ENCODE measurements at places on chromosomes 5 and 9.

DNA sequence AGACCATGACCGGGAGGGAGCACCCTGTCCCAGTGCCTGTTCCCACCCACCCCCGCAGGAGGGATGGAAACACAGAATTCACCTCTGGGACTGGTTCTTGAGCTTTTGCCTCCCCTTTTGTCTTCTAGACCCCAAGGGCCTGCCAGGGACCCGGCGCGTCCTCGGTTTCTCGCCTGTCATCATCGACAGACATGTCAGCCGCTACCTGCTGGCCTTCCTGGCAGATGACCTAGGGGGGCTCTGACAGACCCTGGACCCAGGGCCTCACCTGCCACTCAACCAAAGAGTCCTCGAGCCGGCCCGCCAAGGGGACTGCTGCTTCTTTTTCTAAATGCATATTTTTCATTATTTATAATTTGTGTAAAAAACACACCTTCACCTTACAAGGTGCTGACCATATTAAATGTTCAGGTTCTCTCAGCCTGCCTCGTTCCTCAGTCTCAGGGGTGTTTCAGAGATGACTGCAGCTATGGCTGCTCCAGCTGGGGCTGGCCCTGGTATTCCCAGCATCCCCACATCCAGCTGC, 16.9 kb downstream of the CARD19 start:
- no peak for DNase-seq

DNA sequence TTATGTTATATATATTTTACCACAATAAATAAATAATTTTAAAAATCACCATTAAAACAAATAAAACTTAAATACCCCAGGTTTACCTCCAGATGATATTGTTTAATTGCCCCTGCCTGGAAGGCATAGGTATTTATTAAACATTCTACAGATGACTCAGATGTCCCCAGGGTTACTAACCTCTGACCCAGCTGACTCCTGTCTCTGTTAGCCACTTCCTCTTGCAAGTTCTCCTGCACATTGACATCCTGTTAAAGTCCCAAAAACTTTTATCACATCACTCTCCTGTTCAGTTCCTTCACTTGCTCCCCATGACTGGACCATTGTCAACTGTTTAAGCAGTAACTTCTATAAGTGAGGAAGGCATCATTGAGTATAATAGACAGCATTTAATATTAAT, 37.0 kb upstream of the RAB3C start:
- DNase-seq: peak; percentile 3

DNA sequence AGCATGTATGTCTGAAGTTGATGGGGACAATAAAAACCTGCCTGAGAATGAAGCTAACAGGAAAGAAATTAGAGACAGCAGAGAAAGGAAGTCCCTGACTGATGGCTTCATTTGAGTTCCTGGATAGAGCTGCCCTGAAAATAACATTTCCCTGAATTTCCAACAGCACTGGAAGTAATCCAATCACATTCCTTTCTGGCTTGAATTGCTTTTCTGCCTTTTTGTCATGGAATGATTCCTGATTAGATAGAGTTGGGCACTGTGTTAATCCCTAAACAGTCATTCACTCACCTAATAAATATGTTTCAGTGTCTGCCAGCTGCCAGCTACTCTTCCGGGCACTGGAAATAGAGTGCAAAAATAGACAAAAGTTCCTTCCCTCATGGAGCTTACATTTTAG, 30.0 kb upstream of the SH3RF2 start:
- no peak for DNase-seq

DNA sequence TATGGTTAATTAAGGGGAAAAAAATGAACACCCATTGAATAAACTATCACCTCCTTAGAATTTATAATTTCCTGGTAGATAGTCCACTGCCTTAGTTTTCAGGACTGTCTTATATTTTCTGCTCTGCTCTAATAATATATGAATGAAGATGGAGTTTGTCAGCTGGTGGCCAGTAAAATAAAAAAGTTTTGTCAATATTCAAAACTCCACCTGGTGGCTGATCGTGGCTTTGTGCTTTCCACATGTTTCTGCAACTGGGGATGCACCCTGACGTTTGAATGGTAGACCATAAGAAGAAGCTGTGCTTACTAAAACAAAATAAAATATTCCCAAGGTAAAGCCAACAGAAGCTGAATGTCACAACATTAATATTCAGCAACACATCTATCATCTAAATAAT, 286.6 kb upstream of the IZUMO3 start:
- no peak for DNase-seq

DNA sequence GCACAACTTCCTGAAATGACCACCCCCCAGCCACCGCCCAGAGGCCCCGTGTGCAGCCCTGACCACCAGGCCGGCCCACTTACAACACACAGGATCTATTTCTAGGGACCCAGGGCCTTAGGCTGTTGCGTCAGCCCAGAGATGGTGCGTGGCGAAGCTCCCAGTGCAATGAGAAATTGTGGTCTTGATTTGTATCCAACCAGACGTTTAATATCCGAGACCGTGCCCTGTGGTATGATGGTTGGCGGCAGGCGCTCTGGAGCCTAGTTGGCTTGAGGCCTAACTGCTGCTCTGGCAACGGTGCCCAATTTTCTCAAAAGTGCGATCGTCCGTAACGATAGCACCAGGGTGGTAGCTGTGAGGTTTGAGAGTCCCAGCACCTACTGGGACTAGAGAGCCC, 32.6 kb upstream of the SLC6A19 start:
- DNase-seq: no peak

DNA sequence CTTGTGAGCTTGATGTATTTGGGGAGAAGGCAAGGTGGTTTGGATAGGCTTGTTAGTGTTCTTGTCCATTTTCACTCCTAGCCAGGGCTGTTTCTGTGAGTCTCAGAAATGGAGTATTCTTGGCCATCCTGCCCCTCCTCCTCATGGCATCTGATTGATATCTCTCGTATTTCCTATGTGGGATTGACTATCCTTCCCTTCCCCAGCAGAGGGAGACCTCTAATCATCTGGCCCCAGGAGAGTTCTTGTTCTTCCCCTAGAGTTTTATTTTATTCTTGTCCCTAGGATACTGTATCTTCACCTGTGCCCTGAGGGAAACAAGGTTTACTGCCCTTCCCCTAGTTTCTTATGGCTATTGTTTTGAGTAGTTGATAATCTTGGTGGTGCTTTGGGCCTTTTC, 114.4 kb downstream of the VPS13A start:
- peak; percentile 5 for DNase-seq

DNA sequence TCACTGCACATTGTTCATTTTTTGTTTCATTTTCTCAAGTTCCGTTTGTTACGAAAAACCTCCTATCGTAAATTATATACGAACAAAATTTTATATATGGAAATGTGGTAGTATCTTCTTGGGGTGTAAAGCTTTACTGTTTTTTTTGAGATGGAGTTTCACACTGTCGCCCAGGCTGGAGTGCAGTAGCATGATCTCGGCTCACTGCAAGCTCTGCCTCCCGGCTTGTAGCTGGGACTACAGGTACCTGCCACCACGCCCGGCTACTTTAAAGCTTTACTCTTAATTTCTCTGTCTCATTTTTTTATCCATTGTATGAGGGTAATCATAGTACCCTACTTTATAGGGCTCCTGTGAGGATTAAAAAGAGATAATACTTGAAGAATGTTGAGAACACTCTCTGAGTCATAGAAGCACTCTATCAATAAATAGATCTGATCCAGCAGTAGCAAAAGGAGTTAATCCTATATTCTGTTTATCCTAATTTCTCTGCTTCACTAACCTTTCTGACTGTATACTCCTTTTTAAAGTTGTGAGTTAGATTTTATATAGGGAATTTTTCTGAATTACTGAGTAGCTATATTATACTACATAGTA, 5.6 kb upstream of the LRRC70 start:
- DNase-seq: no peak

DNA sequence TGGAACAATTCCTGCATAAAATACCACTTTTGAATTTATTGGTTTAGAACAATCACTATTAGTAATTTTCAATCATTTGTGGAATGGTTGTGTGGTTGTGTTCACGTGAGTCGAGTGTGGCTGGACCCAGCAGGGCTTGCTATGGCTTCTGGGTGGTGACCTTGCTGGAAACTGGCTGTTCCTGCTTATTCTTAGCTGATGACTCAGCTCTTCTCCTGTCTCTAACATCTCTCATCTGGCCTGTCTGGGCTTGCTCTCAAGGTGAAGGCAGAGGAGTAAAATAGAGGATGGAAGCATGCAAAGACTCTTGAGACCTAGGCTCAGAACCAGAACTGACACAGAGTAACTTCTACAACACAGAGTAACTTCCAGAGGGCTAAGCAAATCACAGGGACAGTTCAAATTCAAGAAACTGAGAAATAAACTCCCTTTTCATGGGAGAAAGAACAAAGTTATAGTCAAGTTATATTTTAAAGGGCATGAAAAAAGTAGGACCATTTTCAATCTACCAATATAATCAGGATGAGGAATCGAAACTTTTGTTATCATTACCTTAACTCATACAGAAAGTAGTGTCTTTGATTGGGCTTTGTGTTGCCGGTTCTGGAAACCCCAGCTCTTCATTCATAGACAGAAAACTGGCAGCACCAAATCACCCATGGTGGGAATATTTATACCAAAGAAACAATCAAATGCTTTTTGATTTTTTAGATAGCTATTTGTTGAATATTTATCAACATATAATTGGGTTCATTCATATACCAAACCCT, 665.1 kb downstream of the CDH18 start:
- DNase-seq: peak; percentile 19

GRCh38 chr5:108266242-108266641, 115.7 kb downstream of the FBXL17 start:
- DNase-seq: no peak

DNA sequence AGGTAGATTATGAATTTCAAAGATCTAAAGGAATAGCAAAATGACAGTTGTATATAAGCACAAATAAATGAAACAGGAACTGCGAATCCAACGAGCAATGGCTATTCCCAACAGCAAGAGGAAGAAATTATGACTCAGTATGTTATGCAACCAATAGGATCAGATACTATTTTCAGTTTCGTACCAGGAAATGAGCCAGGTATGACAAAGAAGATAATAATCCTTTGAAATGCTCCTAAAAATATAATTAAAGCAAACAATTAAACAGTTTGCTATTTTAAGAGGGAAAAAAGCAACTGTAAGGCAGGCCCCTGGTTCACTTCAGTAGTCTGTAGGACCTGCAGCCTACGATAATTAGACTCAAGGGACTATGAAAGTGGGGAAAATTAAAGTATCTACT, 58.9 kb downstream of the AUH start:
- peak; percentile 32 for DNase-seq

GRCh38 chr9:127903557-127904475, 4.4 kb upstream of the ST6GALNAC6 start:
- DNase-seq: no peak

DNA sequence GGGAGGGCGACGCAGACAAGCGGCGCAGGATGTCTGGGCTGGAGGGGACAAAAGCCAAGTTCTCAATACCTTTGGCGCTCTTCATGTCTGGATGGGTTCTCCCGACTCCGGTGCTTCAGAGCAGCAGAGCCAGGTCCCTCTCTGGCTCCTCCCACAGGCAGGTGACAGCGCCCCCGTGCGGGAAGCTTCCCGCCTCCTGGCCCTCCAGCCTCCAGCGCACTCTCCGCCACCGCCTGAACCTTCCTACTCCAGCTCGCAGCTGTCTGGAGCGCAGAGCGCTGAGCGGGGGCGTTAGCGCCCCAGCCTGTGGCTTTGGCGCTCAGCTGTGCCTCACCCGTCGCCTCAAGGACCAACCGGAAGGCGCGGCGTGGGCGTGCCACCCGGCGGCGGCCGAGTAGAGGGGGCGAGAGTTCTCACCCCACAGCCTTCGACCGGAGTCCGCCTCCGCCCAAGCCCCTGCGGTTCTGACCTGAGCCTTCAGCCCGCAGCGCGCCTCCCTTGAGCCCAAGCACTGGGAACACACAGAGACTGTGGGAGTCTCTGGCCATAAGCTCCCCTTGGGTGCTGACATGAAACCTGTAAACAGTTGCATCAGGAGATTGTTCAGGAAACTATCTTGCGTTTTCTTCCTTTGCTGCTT, at the start of gene SLCO4C1:
Gene SLCO4C1, minus strand, starts transcription at position 107 of the 640 bp plus-strand sequence. Its CDS starts 22 bp downstream, at position 85.
- DNase-seq: peak; percentile 53

- DNase-seq: no peak
These were observed 65.6 kb upstream of the SEMA6A start for GRCh38 chr5:116640236-116640635.

- DNase-seq: no peak
These were observed 17.3 kb downstream of the ARPC5L start for GRCh38 chr9:124879226-124879625.

- DNase-seq: peak; percentile 41
These were observed 907.0 kb upstream of the DMAC1 start for GRCh38 chr9:8706531-8706930.

DNA sequence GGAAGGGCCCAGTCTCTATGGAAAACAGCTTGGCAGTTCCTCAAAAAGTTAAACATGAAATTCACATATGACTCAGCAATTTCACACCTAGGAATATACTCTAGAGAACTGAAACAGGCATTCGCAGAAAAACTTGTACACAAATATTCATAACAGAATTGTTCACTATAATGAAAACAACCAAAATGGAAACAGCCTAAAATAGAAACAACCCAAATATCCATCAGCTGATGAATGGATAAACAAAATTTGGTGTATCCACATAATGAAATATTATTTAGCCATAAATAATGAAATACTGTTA, 4.8 kb upstream of the GPR150 start:
- DNase-seq: no peak

- no peak for DNase-seq
These were observed 49.0 kb downstream of the SLC44A1 start for GRCh38 chr9:105293408-105293807.

GRCh38 chr5:38455796-38456330, 100.6 kb downstream of the LIFR start:
- DNase-seq: no peak

DNA sequence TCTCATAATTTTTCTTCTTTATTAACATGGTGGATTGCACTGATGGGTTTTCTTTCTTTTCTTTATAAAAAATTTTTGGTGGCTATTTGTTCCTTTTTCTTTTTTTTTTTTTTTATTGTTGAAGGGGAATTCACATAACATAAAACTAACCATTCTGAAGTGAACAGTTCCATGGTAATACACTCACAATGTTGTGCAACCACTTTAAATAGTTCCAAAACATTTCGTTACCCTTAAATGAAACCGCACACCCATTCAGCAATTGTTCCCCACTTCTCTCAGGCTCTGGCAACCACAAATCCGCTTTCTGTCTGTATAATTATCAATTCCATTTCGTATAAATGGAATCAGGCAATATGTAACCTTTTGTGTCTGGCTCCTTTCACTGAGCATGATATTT, 11.7 kb upstream of the SETX start:
- DNase-seq: no peak

DNA sequence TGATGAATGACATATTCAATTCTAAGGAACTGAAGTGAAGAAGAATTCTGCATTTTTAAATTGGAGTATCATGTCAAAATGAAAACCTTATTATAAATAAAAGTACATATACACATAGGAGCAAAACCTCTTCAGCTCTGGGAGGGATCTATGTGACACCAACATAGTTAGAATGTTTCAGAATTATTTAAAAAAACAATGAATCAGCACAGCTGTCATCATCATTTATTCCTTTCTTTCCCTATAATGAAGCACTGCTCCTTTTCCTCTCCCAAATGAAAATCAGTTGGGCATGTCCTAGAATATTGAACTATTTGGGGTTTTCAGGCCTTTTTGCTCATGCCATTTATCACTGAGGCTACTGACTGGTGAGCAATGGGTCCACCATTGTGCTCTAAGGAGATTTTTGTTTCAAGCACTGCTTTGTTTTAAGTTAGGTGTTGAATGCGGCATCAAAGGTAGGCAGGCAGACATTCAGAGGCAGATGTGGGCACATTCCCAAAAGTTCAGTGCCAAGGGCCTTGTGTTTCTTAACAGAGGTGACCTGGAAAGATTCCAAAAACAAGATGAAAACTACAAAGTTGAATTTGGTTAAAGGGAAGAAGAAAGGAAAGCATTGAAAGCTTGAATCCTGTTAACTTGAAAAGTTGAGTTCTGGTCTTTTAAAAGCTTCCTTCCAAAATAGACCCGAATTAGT, 126.4 kb upstream of the ADAMTSL1 start:
- peak; percentile 72 for DNase-seq

Data from pons (tissue), 1 donor.